ENCODE measurements at places on chromosomes 3 and 15.

GRCh38 chr15:38577424-38577987 lies 12.9 kb upstream of the RASGRP1 start:
- no peak for DNase-seq

DNA sequence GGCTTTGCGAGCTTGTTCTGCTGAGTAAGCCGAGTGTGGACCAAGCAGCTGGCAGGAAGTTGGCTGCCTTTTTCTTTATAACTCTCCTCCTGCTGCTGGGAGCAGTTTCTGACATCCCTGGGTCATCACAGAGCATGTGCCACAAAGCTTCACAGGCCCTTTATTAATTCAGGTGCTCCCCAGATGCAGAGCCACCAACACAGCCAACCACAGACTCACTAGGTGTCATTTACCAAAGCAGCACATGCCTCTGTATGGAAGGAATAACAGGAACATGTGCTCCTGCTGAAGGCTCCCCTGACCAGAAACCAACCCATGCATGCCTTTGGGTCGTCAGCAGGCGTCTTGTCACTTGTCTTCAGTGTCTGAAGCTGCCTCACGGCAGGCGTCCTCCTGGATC lies 152.5 kb downstream of the ADAMTS17 start:
- DNase-seq: no peak

DNA sequence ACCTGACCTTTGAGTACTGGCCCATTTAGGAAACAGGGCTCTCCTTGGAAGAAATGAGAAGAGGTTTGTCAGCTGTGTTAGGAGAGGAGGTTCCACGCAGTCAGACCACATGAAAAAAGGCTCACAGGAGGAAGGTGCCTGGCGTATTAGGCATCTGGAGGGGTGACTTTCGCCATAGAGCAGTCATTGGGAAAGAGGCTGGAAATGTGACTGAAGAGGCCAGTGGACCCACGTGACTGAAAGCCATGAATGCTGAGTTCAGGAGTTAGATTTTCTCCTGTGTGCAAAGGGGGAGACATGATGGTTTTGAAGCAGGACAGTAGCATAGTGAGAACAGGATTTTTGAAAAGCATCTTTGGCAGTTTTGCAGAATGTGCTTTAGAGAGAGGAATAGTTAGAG lies 29.7 kb upstream of the RNF7 start:
- DNase-seq: no peak

- DNase-seq: no peak
Observed at GRCh38 chr3:113676261-113676660, 20.2 kb downstream of the USF3 start.

GRCh38 chr15:41885841-41886240 lies 8.0 kb downstream of the SPTBN5 start:
- DNase-seq: no peak

DNA sequence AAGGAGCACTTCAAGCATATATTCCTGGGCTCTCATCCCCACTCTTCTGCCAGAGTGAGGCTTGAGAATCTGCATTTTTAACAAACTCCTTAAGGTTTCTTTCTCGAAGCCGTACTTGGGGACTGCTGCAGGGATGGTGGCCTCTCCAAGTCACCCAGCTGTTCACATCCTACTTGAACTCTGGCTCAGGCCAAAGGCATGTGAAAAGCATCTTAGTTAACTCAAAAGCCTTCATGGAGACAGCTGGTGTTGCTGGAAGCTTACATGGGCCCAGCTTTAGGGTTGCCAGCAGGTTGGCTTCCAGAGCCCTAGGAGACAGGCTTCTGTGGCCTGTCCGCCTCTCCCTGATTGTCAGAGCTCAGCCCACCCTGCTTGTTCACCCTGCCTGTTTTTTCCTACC lies 139.2 kb downstream of the THSD4 start:
- DNase-seq: no peak

DNA sequence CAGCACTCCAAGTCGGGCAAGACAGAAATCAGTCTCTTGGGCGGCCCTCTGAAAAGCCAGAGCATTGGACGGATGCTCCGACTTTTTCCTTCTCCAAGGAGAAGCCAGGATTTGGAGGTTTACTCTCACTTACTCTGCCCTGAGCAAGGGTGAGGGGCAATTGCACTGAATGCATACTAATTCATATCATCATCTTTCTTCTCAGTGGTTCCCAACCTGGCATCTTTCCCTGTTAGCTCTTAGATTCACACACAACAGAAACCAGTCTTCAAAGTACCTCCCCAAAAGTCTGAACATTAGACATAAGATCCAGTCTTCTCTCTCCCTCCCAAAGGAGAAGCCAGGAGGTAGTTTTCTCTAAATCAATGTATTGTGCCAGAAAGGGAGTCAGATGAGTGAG lies 219.2 kb downstream of the GREM1 start:
- no peak for DNase-seq

- DNase-seq: no peak
Observed at GRCh38 chr3:166052440-166052839, 215.2 kb upstream of the BCHE start.

- no peak for DNase-seq
Observed at GRCh38 chr15:69450968-69451695, 1.5 kb upstream of the RPLP1 start.

GRCh38 chr15:86620157-86620556 lies 540.5 kb downstream of the AGBL1 start:
- no peak for DNase-seq

GRCh38 chr3:43266995-43267394 lies 19.3 kb upstream of the SNRK start:
- DNase-seq: no peak

- DNase-seq: no peak
Observed at GRCh38 chr3:188280627-188281026, 126.7 kb downstream of the LPP start.

- DNase-seq: no peak
Observed at GRCh38 chr3:134317106-134317947, 56.9 kb downstream of the AMOTL2 start.

DNA sequence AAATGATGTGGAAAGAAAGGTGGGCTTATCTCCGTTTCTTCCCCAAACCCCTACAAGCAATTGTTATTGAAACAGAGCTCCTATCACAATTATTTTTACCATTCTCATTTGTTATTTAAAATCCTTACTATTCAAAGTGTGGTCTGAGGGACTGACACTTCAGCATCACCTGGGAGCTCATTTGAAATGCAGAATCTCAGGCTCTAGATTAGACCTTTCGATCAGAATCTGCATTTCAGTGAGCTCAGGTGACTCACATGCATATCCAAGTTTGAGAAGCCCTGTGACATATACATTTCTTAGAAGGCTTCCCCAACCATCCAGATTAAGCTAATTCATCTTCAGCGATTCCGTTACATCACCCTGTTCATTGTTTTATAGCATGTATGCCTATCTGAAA lies 145.0 kb downstream of the KCNH8 start:
- no peak for DNase-seq

DNA sequence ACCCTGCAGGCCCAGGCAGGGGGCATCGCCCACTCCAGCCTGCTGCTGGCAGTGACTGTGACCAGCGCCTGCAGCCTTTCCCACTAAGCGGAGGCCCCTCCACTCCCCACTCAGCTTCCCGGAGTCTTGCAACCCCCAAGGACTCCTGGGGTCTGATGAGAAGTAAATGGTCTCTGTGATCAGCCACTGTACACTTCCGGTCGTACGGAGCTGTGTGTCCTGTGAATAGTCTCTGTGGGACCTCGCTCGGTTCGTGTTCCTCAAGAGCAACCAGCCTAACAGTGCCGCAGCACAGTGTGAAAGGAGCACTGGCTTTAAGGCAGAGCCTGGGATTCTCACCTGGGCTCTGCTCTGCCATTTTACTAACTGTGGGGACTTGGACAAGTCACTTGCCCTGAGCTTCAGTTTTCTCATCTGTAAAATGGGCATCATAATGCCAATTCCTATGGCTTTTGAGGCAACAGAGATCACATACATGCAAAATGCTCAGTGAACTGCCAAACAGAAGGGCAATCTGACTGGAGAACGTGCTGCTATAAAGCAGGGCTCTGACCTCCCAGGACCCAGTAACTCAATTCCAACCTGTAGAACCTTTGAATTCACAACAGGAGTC lies 26.7 kb downstream of the TMEM43 start:
- DNase-seq: no peak

GRCh38 chr3:188807006-188807405 lies 364.8 kb upstream of the TPRG1 start:
- DNase-seq: no peak

DNA sequence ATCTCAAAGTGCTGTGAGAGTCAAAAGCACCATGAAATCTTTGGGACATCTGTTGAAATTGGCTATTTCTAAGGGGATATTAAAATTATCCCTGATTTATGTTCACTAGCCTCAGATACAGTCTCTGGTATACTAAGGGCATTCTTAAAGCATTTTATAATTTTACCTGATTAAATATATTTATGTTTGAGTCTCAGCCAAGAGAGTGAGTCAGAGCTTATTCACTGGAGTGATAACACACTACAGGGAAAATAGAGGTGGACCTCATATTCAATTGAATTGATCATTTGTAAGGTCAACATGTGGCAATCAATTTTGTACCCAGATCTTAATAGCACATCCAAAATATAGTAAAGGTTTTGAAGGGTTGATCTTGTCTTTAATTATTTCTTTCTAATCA lies 733.6 kb downstream of the EPHA3 start:
- no peak for DNase-seq

- no peak for DNase-seq
Observed at GRCh38 chr3:132879656-132880055, 157.4 kb upstream of the NPHP3 start.

GRCh38 chr3:157438194-157438730 lies 1.6 kb downstream of the PTX3 start:
- DNase-seq: no peak

DNA sequence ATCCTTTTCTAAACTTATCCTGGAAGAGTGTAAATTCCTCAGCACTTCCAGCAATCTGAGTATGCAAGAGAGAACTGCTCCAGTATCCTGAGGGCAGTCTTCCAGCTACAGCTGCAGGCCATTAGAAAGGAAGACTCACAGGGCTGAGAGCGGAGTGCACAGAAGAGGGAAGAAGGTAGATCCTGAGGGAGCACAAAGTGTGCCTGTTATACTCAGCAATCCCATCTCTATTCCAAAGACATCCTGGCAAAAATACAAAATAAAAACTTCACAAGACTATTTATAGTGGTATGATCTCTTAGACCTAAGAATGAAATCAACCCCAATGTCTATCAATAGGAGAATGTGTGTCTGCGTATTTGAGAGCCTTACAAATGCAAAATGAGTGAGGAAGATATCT lies 292.0 kb downstream of the ZIC1 start:
- no peak for DNase-seq

- DNase-seq: no peak
Observed at GRCh38 chr3:151589311-151589710, 128.4 kb upstream of the IGSF10 start.

DNA sequence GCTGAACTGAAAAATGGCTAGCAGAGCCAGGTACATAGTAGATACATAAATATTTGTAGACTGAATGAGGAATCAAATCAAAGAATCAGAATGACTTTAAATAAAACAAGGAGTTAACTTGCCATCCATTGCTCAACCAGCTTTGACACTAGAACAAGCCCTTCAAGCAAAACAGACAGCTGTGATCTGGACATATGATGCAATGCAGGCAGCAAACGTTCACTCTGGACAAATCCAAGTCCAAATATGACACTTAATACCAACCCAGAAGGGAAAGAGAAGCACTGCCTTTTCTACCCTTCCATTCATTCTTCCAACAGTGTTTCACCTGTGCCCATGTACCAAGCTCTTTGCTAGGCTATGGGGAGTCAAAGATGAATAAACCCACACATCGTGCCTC lies 4.5 kb downstream of the THRB start:
- no peak for DNase-seq

DNA sequence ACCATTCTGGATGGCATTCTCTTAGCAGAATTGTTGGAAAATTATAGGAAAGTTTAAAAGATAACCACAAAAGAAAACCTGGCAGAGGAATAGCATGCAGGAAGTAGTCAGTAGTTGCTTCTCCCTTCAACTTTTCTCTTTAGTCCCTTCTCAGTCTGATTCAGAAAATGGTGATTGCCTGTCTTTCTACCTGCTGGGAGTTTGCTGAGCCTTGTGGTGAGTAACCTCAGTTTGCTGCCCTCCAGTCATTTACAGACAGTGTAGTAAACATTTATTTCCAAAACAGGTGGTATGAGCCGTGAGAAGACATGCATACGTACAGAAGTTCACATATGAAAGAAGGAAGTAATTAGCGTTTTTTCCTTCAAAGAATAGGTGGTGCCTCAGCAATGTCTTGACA lies 224.7 kb upstream of the POU1F1 start:
- DNase-seq: no peak

DNA sequence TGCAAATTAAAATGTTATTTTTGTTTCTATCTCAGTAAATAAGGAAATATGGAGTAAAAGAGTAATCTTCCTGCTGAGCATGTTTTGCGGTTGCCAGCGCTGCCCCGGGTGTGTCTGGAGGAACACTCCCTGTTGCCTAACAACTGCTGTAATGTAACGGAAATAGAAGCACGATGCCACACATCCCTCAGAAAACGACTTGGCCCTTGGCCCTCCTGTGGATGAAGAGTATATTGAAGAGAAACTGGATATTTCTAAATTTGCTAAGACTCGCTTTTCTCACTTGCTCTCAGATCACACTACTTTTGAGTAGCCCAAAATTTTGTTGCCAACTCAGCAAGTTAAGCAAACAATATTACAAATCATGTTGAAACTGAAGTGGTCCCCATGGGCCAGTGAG lies 18.9 kb downstream of the CX3CR1 start:
- peak; percentile 83 for DNase-seq

GRCh38 chr3:127710155-127710941 lies 37.6 kb downstream of the ABTB1 start:
- no peak for DNase-seq

GRCh38 chr3:21020681-21021080 lies 730.3 kb downstream of the ZNF385D start:
- no peak for DNase-seq

DNA sequence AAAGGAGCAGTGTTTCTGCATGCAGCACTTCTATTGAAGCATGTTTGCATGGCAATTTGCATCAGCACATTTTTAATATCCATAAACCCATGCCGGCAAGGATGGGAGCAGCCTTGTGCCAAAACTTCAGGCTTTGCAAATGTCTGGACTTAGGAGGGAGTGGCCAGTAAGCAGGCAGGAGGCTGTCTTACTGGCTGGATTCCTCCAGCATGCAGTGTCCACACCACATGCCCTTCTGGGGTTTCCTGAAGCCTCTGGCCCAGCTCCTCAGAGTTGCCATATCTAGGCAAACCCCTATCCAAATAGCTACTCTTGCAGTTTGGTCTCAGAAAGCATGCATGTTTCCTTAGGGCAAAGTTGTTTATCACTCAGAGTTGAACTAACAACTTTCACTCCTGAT lies 139.1 kb upstream of the MRPS22 start:
- DNase-seq: no peak

GRCh38 chr3:41999909-42000308 lies 38.0 kb upstream of the ULK4 start:
- DNase-seq: no peak

GRCh38 chr3:189974359-189974758 lies 146.3 kb downstream of the P3H2 start:
- no peak for DNase-seq

All from immature natural killer cell (primary cell).